LHCN-M2 (cell line): ENCODE measurements at places on chromosomes 3 and 15. TPM values are rescaled to one million over a fixed set of nuclear protein-coding genes. Genes with fewer than 3 reads are reported as not detected.

DNA sequence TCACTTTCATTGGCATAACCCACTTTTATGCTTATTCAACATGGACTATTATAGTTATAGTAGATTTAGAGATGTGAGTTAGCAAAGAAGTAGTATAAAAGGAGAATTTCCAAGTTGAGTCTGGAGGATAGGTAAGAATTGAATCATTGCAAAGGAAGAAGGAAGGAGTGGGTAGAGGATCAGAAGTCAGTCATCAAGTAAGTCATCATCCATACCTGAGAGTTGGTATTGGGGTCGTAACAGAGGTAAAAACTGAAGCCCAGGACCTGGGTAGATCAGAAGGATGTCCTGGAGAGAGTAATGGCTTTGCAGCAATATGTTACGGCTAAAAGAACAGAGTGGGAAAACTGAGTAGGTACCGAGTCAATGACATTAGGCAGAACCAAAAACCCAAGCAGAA lies 265.7 kb downstream of the SUCLG2 start:
- DNase-seq, result no peak

DNA sequence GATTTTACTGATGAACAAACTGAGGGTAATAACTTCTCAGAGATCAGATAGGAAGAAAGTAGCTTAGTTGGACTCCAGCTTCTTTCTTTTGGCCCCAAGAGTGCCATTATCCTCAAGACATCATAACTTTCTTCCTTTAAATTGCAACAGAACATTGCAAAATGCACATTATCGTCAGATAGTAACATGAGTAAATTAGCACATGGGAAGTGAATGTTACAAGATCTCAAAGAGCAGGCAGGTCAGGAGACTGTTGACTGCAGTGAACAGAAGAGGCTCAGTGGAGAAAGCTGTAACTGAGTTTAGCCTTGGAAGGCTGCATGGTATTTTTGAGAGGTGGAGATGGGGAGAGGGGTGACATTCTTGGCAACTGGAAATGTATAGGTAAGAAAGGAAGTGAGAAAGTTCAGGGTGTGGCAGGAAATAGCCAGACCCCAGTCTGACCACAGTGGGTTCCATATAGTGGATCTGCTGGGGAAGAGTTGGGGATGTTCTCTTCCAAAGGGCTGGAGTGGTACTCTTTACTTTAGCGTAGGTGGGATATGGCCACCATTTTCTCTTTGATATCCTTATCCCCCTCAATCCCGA lies 307.7 kb downstream of the RPLP1 start:
- peak; percentile 62 for DNase-seq

Gene PRKCI
- 33.0 and 35.2 TPM in 2 replicates for total RNA-seq

Gene CLDN16
- total RNA-seq, result 0.13 TPM in 1 of 2 replicates, not detected in the other

GRCh38 chr15:64909546-64909945 lies 2.2 kb upstream of the ANKDD1A start:
- DNase-seq, result no peak

DNA sequence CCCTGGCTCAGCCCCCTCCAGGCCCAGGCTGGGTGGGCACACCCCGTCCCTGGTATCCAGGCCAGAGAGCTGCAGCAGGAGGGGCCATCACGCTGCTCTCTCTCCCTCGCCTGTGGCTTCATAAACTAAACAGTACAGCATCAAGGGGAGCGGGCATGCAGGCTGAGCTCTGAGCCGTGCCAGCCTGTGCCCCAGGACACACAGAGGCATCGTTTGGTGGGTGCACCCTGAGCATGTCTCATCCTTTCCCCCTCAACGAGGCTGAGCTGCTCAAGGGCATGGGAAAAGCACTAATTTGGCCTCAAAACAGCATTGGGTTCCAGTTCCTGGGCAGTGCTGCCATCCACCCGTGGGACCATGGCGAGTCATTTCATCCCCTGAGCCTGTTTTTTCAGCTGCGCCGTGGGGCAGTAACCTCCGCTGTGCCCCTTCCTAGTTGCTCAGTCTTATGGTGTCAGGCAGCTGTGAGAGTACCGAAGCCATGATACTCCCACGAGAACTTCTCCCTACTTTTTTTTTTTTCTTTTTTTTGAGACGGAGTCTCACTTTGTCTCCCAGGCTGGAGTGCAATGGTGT lies 79.6 kb downstream of the CPN2 start:
- DNase-seq, result peak; percentile 66

DNA sequence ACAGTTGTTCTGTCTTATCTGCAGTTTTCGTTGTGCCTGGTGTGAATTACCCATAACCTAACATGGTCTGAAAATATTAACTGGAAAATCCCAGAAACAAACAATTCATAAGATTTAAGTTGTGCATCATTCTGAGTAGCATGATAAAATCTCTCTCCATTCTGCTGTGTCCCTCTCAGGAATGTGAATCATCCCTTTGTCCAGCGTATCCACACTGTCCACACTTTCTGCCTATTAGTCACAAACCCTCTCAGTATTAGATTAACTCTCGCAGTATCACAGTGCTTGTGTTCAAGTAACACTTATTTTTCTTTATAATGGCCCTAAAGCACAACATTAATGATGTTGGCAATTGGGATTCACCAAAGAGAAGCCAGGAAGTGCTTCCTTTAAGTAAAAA lies 203.2 kb downstream of the CGGBP1 start:
- peak; percentile 85 for DNase-seq

Gene MYL3
- not detected in 2 replicates for total RNA-seq

GRCh38 chr3:102224171-102224570 lies 210.6 kb upstream of the ZPLD1 start:
- peak; percentile 54 for DNase-seq

Gene CHRNA7
- total RNA-seq, result 0.26 and 0.63 TPM in 2 replicates
